Transverse colon (tissue), 4 donors: ENCODE measurements at places on chromosomes 5 and 9. TPM values are rescaled to one million over a fixed set of nuclear protein-coding genes. Genes with fewer than 3 reads are reported as not detected.

The ZDHHC21 gene
- 24.7 TPM for total RNA-seq

DNA sequence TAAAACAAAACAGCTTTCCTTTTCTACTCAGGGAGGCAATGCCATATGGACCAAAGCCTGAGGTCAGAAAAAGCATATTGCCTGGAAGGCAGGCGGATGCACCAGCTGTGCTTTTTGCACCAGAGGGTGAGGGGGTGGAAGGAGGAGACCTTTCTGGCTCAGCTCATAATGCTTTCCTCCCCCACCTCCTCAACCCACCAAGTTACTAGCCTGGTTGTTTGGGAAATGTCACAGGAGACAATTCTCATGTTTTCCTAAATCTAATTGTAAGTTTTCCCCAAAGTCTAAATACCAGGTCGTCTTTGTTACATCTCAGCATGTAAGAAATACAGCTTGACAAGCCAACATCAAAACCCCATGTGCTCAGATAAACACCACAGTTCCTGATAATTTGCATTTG is 72.6 kb upstream of the DMRTA1 start:
- DNase-seq, result no peak

The OTP gene
- total RNA-seq, result not detected

DNA sequence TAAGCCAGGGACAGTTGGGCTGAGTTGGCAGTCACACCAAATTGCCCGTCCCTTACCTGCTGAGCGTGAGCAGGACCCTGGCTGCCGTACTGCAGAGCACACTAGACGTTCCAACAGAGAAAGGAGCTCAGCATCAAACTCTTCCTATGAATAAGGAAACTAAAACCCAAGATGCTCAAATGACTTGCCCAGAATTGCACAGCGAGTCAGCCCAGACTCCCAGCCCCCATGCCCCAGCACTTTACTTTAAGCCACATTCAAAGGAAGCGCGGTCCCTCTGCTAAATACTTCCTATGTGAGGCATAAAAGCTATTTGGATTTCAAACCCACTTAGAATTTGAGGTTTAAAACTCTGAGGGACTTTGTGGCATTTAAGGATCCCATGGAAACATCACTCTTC is 23.9 kb downstream of the PAX5 start:
- DNase-seq, result no peak

DNA sequence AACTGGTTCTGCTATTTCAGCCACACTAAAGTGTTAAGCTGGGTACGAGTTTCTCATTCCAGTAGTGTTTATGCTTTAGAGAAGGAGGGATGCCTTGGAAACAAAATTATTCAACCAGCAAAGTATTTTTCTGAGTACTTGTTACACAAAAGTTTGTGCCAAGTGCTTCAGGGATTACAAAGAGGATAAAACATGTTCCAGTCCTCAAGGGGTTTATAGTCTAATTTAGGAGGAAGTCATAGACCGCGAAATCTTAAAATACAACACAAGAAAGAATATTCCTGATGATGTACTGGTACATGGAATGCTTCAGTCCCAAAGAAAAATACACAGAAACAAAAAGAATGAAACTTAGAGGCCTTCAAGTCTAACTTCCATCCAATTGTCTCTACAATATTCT is 85.4 kb upstream of the NR4A3 start:
- no peak for DNase-seq

The RANBP17 gene
- 13.8 TPM for total RNA-seq

The PGM5 gene
- total RNA-seq, result 78.2 TPM

DNA sequence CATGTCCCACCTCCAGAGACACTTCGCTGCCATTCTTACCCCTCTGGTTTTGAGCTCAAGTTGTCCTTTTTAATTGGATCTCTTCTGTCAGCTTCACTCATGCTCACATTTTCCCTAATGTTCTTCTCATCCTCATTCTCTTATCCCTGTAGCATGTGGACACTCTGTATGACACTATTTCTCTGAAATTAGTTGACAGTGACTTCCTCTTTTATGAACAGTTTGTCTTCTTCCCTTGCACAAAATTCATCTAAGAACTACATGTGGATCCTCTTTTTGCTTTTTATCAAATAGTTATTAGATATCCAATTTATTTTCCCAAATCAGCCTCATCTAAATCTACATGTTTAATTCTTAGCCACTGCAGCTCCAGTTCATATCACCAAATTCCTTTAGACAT is 676.2 kb downstream of the MAT2B start:
- no peak for DNase-seq

DNA sequence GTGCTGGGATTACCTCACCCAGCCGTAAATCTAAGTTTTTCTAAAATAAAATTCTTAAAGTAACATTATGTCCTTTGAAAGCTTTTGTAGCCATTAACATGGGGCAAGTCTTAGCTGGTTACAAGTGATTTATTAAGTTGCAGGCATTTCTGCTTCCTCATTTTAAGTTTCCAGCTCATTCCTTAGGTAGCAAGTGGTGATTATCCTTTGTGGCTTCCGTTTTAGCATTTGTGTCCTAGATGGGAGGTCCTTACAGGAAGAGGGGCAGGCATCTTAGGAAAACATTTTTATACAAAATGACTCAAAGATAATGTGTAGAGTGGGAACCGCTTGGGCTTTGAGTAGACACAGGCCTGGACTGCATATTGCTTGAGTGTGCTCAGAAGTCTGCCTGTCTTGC is 35.0 kb upstream of the ROPN1L start:
- DNase-seq, result no peak

GRCh38 chr9:85290019-85290418 is 451.7 kb downstream of the AGTPBP1 start:
- DNase-seq, result no peak

GRCh38 chr5:178234750-178235587 is 2.4 kb upstream of the PHYKPL start:
- DNase-seq, result peak; percentile 84

The C9orf40 gene
- total RNA-seq, result 10.6 TPM

DNA sequence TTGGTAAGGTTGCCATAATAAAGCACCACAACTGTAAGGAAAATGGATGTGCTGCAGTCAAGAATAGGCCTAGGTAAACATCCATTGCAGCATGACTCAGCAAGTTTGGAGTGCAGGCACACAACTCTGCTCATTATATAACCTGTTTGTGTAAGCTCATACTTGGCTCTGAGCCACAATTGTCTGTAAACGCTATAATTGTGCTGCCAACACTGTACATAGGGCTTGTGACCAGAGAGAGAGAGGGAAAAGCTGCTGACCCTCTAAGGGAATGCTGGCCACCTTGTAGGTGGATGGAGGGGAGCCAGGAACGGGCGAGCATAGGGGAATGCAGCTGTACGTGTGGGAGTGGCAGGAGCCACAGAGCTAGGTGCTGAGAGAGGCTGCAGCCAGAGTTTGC is 2186.5 kb upstream of the ACO1 start:
- DNase-seq, result no peak

The COL23A1 gene
- 1.4 TPM for total RNA-seq

GRCh38 chr5:59620535-59621212 is 272.9 kb downstream of the PDE4D start:
- no peak for DNase-seq

The PCDHGC3 gene
- total RNA-seq, result 17.0 TPM

- DNase-seq, result no peak
These were observed 92.4 kb downstream of the UNC13B start for GRCh38 chr9:35254237-35254636.

The SLC36A3 gene
- total RNA-seq, result not detected

The TRIM14 gene
- 55.2 TPM for total RNA-seq

The PCDHA9 gene
- 1.00 TPM for total RNA-seq

GRCh38 chr5:92492908-92493307 is 1088.1 kb downstream of the NR2F1-AS1 start:
- no peak for DNase-seq

- no peak for DNase-seq
These were observed 7.9 kb downstream of the ZNF510 start for GRCh38 chr9:96769989-96770388.

DNA sequence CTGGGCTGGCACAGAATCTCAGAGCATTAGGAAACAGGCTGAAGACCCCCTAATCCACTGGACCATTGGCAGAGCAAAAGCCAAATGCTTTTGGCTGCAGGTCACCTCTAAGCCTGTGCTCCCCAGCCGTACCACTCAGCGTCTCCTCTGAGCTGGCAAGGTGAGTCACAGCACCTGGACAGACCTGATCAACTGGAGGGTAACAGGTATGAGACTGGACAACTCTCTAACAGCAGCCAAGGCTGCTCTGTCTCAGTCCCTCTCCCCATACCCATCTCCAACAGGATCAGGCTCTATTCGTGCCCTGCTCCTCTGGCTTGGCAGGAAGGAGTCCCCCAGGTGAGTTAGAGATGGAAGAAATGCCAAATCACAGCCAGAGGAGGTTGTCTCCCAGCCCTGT is 4.7 kb downstream of the GOLGA2 start:
- no peak for DNase-seq

The IFNA14 gene
- not detected for total RNA-seq

The KCNN2 gene
- total RNA-seq, result 0.75 TPM

- peak; percentile 1 for DNase-seq
These were observed 76.1 kb downstream of the ADAMTS2 start for GRCh38 chr5:179268966-179269693.

DNA sequence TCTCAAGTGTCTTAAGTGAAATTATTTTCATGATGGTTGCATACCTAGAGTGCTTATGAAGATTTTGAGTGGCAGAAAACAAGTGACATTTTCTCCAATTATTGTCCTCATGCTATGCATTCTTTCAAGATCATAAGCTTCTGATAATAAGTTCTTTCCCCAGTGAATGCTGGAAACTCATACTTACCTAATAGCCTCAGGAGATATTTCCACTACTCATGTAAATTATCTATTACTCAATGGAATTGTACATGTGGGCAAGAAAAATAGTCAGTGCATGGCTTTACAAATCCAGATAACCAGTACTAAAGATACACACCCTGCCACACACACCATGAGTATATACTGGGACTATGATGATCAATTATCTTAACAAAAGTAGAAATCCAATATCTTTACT is 1219.4 kb upstream of the C9orf72 start:
- no peak for DNase-seq

DNA sequence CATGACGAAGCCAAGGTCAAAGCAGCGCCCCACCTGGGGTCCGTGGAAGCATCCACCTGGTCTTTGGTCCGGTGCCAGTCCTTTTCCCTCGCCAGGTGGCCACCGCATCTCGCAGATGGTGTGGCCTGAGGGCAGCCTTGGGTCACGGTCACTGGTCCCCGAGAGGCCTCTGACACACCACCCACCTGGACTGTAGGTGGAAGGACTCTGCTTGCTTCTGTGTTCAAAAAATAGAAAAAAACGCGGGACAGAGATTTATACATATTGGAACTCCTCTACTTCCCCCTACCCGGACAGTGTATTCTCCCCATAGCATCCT is 466 bp upstream of the TTC39B start:
- DNase-seq, result no peak

The ANKRD34B gene
- total RNA-seq, result not detected

DNA sequence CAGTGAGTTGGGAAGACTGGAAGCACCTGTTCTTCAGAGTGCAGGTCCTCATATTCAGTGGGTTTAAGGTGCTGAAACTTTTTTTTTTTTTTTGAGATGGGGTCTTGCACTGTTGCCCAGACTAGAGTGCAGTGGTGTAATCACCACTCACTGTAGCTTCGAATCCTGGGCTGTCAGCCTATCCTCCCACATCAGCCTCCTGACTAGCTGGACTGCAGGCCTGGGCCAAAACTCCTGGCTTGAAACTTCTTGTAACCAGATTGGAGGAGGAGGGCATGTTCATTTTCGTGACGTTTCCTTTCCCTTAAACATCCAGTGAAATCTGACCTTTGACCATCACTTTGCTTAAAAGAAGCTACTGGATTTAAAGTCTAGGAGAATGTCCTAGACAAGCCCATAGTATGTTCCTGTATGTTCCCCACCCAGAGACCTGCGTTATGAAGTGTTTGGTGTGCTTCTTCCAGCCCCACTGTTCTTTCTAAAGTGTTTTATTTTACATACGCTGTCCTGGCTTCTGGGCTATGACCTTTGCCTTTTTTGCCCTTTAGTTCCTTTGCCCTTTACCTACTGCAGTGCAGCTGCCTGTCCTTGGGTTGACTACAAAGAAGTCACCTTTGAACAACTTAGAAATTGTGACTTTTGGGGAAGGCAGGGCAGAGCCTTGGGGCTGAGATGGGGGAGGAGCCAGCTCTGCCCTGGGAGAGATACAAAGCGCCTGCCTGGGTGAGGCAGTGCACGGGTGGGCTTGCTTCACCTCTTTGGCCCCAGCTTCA is 18.4 kb downstream of the TENT4A start:
- no peak for DNase-seq
